Kidney capillary endothelial cell (primary cell): ENCODE measurements at places on chromosomes 5 and 9.
A peak's percentile ranks its signal among the peaks of the same experiment; 100 is the strongest.

DNA sequence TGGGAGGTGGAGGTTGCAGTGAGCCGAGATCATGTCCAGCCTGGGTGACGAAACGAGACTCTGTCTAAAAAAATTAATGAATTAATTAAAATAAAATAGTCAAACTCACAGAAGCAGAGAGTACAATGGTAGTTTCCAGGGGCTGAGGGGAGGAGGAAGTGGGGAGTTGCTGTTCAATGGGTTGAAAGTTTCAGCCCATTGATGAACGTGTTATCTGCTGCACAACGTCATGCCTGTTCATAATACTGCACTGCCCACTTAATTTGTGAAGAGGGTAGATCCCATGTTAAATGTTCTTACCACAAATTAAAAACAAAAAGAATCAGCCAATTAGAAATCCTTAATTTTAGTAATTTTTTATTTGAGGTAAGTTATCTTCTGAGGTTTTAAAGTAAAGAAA is 16.4 kb upstream of the RUFY1 start:
- no peak for DNase-seq

- DNase-seq, result no peak
These were observed 44.6 kb downstream of the KCNT1 start for GRCh38 chr9:135746565-135746964.

- no peak for DNase-seq
These were observed 98.8 kb downstream of the KLHL3 start for GRCh38 chr5:137636830-137637714.

GRCh38 chr5:9188131-9188530 is 357.7 kb downstream of the SEMA5A start:
- no peak for DNase-seq

DNA sequence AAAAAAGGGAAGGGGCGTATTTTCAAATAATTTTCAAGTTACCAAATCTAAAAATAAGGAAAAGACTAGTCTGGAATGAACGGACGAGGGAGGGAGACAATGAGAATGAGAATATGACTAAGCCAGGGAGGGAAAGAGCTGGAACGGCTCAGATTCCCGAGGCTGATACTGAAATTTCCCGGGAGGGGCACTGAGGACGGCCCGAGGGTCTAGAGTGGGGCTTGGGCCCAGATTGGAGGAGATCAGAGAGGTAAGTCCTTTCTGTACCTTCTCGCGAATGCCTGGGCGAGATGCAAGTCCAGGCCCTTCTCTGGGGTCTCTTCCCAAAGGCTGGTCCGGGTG is 3.4 kb upstream of the CCIN start:
- no peak for DNase-seq

DNA sequence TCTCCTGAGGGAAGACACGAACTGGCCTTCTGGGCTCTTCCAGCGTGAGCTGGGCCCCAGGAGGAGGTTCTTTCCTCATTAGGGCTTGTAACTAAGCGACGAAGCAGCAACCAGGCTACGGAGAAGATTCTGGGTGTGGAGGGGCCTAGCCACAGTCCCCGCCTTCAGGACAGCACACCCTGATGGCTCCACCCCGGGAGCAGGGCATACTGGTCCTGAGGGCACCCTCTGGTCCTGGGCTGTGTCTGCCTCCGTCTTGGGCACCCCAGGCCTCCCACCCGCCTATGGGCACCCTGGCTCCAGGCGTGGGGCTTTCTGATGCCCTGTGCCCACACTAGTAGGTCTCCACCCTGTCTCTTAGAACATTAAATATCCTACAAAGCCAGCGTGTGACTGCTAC is 136.4 kb downstream of the OLFM1 start:
- no peak for DNase-seq

- no peak for DNase-seq
These were observed 7.3 kb upstream of the FOXB2 start for GRCh38 chr9:77011973-77012821.

GRCh38 chr9:73280113-73280512 is 128.4 kb downstream of the ANXA1 start:
- no peak for DNase-seq

DNA sequence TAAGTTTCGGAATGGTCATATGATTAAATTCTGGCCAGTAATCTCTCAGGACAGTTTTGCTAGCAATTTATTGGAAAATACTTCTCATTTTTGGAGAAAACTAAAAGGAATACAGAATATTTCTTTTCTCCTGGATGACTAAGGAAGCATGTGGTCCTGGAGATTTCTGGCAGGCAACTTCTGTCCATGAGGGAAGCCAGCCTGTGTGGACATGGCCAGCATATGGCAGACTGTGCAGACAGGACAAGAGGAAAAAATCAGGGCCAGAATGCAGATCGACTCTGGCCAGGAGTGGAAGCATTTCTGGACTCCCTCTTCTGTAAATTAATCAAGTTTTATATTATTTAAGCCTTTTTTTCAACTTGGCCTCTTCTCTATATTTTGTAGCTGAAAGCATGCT is 100.4 kb upstream of the CDH18 start:
- no peak for DNase-seq

GRCh38 chr9:90909225-90909624 is 107.6 kb downstream of the SYK start:
- DNase-seq, result no peak

GRCh38 chr9:90948156-90948555 is 146.5 kb downstream of the SYK start:
- no peak for DNase-seq

GRCh38 chr5:2109566-2109965 is 226.8 kb upstream of the IRX4 start:
- DNase-seq, result no peak

- peak; percentile 90 for DNase-seq
These were observed at the start of gene PRKAA1 for GRCh38 chr5:40798012-40798800. Gene PRKAA1 (minus strand): TSS chr5:40798374. CDS start chr5:40798189, 185 bp downstream.

DNA sequence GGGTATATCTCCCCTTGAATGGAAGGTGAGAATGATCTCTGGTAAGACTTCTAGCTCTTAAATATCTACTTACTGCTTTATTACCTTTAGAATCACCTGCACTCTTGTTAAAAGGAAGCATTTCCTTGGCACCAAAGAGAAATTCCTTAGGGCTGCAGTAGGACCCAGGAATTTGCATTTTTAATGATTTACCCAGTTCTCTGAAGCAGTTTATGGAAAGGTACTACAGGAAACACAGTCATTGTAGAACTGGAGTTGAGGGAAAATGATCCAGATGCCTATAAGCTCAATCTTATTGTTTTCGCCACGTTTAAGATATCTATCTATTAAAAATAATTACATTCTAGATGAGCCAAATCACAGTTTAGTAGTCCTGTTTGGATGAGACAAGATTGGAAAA is 9.5 kb upstream of the C9 start:
- no peak for DNase-seq

- DNase-seq, result no peak
These were observed 27.8 kb upstream of the CSF1R start for GRCh38 chr5:150114102-150114641.

DNA sequence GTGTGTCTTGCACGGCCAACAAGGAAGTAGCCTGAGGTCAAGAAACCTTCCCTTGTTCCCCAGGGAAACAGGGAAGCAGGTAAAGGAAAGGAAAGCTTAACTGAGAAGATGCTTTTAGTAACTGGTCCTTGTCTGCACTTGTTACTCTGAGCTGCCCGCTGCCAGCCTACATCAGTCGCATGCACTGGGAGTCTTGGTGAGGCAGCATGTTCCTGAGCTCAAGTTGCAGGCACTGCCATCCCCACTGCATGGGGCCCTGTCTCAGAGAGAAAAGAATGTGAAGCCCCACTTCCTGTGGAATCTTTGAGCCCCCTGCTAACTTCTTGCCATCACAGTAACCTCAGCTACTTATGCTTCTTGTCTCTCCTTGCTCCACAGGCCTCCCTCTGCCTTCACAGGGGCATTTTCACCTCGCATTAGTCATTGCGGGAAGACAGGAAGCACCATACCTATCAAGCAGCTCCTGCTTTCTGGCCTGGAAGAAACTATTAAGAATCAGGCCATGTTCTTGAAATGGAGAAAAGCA is 344.1 kb upstream of the ADAMTSL1 start:
- no peak for DNase-seq

DNA sequence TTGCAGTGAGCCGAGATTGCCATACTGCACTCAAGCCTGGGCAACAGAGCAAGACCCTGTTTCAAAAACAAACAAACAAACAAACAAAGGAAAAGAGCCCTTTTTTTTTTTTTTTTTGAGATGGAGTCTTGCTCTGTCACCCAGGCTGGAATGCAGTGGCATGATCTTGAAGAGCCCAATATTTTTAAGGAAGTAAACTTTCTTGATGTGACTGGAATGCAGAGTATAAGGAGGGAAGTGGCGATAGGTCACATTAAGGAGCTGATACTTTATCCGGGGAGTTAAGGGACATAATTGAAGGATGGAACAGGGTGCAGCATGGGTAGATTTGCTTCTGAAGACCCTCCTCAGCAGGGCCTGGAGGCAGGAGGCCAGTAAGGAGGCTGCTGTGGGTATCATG is 13.0 kb downstream of the NAIF1 start:
- DNase-seq, result no peak

DNA sequence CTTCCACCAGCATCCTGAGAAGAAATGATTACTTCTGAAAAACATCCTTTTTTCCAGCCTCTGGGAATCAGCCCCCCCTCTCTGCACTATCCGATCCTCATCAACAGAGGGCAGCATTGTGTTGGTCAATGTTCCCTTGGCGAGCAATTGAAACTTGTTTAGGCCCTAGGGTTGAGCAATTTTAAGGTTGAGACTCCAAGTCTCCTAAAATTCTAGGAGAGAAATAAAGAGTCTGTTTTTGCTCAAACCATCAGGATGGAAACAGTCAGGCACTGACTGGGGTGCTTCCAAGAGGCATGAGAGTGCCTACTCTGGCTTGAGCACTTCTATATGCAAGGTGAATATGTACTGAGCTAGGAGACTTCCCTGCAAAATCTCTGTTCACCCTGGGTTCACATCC is 12.4 kb upstream of the CYFIP2 start:
- DNase-seq, result peak; percentile 28

DNA sequence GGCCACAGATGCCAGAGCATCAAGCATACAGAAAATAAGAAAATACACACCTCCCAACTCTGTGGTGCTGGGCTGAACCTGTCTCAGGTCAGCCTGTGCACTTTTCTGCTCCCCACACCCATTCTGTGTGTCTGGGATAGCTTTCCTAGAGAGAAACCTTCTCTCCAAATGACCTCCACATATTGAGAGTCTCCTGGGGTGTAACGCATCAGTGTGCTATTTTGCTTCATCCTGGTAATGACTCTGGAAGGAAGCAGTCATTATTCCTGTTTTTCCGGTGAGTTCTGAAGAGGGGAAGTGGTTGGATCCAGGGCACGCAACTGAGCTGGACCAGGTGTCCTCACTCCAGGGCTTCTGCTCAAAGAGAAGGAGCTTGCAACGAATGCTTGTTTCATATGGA is 73.2 kb upstream of the SH3PXD2B start:
- DNase-seq, result peak; percentile 81

DNA sequence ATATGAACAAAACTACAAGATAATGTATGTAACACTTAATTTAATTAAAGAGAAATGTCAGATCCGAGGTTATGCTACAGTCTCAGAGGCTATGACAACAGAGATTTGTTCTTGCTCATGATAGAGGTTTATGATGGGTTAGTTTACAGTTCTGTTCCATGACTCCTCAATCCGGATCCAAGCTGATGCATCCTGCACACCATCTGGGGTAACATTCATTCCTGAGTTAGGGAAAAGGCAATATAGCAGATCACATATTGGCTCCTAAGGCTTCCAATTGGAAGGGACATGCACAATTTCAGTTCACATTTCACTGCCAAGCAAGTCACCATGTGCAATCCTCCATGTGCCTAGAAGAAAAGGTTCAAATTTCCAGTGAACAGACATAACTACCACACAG is 40.4 kb downstream of the ABLIM3 start:
- no peak for DNase-seq

GRCh38 chr9:108469654-108470053 is 386.1 kb downstream of the ACTL7B start:
- no peak for DNase-seq

DNA sequence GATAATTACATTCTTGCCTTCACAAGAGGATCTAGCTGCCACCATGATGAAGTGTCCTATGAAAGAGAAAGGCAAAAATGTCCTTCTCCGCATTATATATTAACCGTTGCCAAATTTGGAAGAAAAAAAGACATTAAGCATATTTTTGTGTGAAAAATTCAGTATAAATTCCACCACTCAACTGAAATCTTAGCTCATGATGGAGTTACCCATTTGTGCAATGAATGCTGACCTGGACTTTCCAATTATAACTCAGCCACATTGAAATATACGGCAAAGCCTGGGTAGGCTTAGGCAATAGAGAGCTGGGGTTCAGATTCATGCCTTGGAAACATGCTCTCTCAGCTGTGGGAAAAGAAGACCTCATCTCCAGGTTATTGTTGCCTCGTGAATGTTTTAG is 71.3 kb upstream of the VCAN start:
- DNase-seq, result no peak

DNA sequence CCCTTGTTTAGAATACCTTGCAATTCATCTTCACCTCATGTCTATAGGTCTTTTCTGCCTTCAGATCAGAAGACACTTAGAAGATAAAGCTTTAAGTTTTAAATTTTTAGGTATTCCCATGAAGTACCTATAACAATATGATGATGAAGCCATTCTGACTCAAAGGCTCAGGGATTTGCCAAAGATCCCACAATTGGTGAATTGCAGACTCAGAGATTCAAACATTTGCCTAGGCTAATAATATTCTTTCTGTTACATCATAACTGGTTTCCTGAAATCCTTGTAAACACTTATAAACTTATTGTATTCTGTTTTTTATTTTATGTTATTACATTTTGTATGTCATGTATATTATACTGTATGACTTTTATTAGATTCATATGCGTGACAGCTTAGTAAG is 62.8 kb upstream of the ZFAND5 start:
- no peak for DNase-seq

DNA sequence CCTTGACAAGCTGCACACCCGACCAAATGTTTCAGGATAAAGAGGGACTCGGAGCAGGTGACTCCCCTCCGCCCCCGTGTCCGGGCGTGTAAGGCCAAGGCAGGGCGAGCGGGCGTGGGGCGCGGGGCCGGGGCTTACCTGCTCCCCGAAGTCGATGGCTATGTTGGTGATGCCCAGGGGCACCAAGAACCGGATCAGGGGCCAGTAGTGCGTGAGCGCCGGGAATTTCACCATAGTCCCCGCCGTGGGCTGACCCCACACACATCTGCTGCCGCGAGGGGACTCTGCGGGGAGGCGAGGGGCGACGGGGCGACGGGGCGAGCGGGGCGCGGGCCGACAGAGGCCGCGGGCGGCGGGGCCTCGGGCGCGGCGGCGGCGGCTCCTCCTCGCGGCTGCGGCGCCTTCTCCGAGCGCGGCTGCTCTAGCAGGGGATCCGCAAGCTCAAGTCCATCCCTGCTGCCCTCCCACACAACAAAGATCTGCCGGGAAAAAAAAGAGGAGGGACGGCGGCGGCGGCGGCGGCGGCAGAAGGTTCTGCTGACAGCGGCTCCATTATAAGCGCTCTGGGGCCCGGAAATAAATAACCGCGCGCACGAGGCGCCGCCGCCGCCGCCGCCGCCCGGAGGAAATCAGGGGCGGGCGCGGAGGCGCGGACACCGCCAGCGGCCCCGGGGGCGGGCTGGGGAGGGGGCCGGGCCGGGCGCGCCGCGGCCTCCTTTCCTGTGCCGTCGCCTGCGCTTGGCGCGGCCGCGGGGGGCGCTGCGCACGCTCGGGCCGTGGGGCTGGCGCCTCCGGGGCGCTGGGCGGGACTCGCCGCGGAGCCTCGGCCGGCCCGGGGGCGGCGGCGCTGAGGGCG is at the start of gene ANKH:
ANKH (minus strand) TSS at position 565 of the 856 bp plus-strand sequence; CDS start at position 234, 331 bp downstream.
- peak; percentile 75 for DNase-seq

GRCh38 chr9:91639054-91639453 is 215.4 kb upstream of the NFIL3 start:
- no peak for DNase-seq
